ENCODE measurements at places on chromosomes 4 and X.

DNA sequence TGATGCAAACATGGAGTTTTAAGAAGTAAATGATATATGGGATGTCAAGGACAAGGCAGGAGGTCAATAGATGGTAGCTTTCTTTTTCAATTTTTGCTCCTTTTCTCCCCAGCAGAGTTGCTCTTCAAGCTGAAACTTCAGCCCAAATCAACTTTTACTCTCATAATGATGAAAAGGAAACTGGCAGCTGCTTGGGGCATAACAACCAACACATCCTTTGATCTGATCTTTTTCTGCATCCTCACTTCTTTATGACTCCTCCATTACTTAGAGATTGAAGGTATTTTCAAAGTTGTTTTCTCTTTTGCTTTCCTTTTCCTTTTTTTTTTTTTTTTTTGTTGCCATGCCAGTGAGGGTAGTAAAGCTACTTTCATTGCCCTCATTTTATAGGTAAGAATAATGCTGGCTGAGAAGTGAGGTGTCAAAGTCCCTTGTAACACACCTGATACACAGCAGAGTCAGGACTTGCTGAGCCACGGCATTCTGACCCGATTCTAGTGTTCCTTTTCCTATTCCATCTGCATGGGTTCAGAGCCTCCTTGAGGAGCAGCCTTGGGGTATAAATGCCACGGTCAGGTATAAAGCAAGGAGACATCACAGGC lies 26.9 kb downstream of the SLC2A9 start:
- DNase-seq: no peak

- DNase-seq: no peak
These were observed 651.3 kb downstream of the TECRL start for GRCh38 chr4:63757929-63758328.

- no peak for DNase-seq
These were observed 333.2 kb downstream of the ARHGAP10 start for GRCh38 chr4:148065075-148065474.

DNA sequence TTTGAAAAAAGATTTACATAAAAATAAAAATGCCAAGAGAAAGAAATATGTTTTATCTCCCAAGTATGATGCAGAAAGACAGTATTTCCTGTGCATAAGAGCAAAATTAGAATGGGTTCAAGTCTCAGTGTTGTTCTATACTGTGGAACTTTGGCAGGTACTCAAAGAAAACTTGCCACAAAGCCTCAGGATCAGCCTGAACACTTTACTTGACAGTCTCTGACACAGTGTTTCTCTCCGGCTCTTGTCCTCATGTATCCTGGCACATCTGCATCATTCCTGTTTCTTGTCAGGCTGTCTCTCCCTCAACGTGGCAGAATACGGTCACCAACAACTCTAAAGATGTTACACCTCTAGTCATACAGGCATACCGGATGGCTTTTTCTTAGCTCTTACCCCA lies 273.7 kb downstream of the ARHGAP24 start:
- no peak for DNase-seq

DNA sequence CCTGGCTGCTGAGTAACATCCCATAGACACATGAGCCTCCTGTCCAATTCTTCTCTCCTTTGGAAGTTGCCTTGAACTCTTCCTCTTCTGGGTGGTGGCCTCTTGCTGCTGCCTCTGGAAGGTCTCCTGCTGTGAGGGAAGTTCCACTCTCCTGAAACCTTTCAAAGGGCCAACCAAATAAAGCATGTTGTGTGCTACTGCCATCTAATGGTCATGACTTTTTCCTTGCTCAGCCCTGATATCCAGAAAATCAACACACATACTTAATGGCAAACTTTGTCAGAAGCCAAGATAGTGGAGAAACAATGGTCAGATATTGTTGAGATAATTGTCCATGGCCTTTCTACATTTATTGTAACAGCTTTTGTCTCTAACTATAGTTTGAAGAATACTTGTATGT lies 19.1 kb upstream of the ZXDA start:
- DNase-seq: no peak

DNA sequence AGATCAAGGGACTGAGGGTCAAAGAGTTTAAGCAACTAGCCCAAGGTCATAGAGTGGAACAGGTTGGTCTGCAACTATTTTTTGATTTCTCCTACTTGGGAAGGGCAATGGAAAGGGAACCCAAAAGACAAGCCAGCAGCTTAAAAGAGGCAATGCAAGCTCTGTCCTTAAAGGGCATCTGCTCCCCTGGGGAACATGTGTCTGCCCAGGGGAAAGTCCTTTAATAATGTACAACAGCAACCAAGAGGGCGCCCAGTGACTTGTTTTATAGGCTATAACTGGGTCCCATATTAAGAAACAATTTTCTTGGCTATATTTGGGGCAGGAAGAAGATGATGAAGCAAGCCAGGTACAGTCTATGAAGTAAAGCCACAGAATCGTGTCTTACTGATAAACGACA lies 54.7 kb upstream of the RBM47 start:
- no peak for DNase-seq

DNA sequence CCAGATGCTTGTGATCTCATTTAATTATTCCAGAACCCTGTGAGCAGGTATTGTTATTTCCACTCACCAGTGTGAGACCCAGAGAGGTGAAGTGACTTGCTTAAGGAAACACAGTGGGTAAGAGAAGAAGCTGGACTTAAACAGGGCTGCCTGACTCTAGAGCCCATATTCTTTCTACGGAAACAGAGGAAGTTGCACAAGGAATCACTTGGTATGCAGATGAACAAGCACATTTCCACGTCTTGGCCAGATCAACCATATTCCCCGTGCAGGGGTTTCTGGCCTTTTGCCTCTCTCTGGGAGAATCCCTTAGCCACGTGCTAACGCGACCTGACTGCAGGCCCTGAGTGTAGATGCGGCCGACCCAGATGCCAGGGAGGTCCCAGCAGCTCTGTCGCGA lies 195.5 kb upstream of the ATP6AP2 start:
- no peak for DNase-seq

DNA sequence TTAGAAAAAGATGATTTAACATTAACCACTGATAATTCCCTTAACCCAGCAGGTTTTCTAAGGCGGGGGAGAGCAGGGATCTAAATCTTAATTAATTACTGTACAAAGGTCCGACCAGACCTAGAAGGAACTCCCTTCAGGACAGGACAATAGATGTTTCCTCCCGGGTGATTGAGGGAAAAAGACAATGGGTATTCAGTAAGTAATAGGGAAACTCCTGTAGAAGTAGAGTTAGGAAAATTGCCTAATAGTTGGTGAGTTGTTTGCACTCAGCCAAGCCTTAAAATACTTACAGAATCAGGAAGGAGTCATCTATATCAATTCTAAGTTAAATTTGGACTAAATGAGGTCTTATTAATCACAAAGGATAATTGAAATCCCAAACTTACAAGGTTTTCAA lies 5.8 kb upstream of the SRD5A3 start:
- DNase-seq: no peak

Measured in activated CD8-positive, alpha-beta T cell treated with anti-CD3 and anti-CD28 coated beads, Interleukin-2, amount 10 ng/mL, durations not matched to agents 7 days and 5 days (primary cell).